ENCODE measurements at places on chromosomes 16 and 17. TPM values are rescaled to one million over a fixed set of nuclear protein-coding genes. Genes with fewer than 3 reads are reported as not detected.

DNA sequence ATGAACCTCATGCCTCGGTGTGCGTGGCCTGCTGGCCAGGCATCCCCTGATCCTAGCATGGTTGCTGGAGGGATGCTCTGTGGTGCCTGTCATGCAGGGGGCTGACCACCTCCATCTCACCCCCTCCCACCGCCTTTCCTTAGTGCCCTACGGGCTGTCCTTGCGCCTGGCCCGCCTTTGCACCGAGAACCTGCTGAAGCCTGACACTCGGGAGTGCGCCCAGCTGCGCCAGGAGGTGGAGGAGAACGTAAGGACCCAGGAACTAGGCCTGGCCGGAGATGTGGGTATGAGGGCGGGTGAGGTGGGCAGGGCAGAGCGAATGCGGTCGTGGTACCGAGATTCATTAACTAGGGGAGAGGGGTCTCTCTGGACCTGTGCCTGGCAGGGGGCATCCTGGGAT, 19.0 kb downstream of the ITGB4 start:
- no peak for DNase-seq

DNA sequence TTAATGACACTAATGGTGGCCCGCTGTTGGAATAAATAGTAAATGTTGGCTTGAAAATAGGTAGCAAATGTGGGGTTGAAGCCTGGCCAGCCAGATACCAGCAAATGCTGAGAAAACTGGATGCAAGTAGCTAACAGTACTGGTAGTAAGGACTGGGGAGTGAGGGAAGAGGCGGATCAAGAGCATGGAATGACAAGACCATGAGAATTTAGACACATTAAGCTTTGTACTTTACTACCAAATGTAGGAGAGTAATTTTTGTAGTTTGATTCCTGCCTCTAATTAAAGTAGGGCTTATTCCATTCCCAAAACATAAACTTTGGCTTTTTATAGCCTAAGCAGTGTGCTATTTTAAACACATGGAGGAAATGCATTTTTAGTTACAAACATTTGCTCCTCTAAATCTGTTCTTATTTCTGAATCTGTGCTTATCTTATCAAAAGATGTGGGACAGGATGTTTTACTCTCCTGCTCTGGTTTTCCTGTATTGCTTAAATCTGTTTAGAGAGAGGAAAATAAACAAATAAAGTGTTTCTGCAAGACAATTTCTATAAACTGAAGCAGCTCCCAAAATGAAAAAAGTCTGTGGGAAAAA, 44.1 kb downstream of the CFDP1 start:
- no peak for DNase-seq

GRCh38 chr16:50940275-50940854, 198.5 kb downstream of the CYLD start:
- no peak for DNase-seq

- DNase-seq = no peak
These were observed 12.0 kb downstream of the EEF2K start for GRCh38 chr16:22217890-22218730.

The NXN gene
- polyA plus RNA-seq = 23.9 TPM

DNA sequence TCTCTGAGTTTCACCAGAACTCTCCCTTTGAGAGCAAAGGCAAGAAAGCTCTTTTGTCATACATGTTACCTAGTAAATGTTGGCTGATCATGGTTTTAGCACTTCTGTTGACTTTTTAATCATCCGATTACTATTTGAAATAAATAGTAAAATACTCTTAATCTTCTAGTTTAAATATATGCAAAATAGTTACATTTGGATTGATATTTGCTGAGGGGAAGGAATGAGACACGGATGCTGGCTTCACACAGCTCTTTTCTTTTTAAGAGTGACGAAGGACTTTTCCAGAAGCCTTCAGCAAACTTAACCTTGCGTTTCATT, 9.4 kb downstream of the NFATC3 start:
- DNase-seq = no peak

DNA sequence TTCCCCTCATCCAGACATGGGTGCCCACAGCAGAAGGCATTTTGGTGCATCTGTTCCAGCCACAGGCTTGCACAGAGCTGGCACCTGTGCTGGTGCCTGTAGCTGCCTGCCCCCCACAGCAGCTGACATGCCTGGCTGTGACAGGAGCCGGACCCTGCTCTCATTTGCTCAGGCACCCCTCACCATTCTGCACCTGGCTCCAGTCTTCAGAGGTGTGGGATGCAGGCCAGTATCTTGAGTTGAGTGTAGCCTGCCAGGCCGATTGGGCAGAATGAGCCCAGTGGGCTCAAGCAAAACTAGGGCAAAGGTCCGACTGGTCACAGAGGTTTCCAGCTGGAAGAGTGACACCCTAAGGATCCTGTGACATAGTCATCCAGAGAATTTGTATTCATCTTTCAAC, 887.7 kb downstream of the CDH11 start:
- DNase-seq = no peak

The IL34 gene
- polyA plus RNA-seq = 0.18 TPM

GRCh38 chr17:66713533-66714042, 121.3 kb upstream of the CACNG5 start:
- no peak for DNase-seq

Measured in SK-N-SH (cell line).